ENCODE measurements at places on chromosomes 5 and 9. TPM values are rescaled to one million over a fixed set of nuclear protein-coding genes. Genes with fewer than 3 reads are reported as not detected.

The SMIM27 gene
- 7.6 TPM for polyA plus RNA-seq

The LRRC70 gene
- 0.07 TPM for polyA plus RNA-seq

The NR2F1 gene
- polyA plus RNA-seq = 24.6 TPM

The ZNF454 gene
- 0.21 TPM for polyA plus RNA-seq

The GLDC gene
- polyA plus RNA-seq = 0.44 TPM

The PCDHGA5 gene
- 1.6 TPM for polyA plus RNA-seq

The PCDHGB7 gene
- polyA plus RNA-seq = 7.6 TPM

The PHF24 gene
- polyA plus RNA-seq = 0.02 TPM

All from BJ (cell line).